ENCODE measurements at places on chromosomes 2 and 18.
A peak's percentile ranks its signal among the peaks of the same experiment; 100 is the strongest.

GRCh38 chr2:200716386-200716785 lies 95.3 kb upstream of the BZW1 start:
- DNase-seq = no peak

- DNase-seq = peak; percentile 60
Observed at GRCh38 chr2:190205657-190206056, 114.0 kb downstream of the HIBCH start.

GRCh38 chr2:184598002-184598315 lies 370 bp upstream of the ZNF804A start:
- no peak for DNase-seq

DNA sequence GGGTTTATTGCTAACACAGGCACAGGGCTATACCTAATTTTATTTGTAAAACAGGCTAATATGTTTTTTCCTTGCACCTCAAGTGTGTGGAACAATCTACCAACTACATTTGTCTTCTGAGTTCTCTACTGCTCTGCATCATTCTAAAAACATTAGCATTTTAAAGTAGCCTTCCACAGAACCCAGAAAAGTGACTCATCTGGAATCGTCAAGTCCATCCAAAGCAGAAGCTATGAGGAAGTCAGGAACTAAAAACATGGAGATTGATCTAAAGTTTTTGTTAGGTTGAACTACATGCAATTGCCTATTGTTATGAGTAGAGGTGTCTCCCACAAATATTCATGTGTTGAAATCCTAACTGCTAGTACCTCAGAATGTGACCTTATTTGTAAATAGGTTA lies 70.9 kb downstream of the SUCLG1 start:
- DNase-seq = no peak
